Inflammatory macrophage treated with lipopolysaccharide for 1 hour (primary cell): ENCODE measurements at places on chromosomes 3 and 15.
A peak's percentile ranks its signal among the peaks of the same experiment; 100 is the strongest.

- no peak for DNase-seq
Measured at GRCh38 chr3:51779137-51779536, at the start of gene IQCF6. Gene IQCF6 (minus strand): TSS chr3:51779237. CDS start chr3:51779224, 13 bp downstream.

DNA sequence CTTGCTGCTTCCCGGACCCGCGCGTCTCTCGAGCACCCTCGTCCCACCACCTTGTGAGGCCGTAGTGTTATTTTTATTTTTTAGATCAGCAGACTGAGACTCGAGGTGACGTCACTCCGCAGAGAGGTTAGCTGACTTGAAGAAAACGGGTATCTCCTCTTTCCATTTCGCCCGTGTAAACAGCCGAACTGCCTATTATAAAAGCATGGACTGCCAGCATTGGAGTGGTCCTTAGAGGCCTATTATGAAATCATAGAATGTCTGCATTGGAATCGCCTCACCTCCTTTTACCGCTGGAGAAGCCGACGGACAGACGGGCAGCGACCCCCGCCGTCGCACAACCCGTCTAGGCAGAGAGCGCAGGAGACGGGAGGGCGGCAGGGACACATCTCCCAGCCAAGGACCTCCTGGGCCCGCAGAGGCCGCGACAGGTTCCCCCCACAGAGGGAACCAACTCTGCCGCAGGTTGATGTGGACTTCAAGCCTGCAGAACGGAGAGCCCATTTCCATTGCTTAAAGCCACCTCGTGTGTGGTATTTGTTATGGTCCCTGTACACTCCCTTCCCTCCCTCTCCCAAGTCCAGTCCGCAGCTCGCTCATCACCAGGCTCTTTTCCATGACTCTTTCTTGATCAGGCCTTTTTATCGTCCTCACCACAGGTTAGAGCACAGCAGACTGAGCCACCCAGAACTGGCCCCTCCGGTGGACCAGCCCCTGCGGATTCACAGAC, 540 bp upstream of the PPP1R2 start:
- no peak for DNase-seq

- no peak for DNase-seq
Measured at GRCh38 chr3:188792793-188793192, 379.0 kb upstream of the TPRG1 start.

DNA sequence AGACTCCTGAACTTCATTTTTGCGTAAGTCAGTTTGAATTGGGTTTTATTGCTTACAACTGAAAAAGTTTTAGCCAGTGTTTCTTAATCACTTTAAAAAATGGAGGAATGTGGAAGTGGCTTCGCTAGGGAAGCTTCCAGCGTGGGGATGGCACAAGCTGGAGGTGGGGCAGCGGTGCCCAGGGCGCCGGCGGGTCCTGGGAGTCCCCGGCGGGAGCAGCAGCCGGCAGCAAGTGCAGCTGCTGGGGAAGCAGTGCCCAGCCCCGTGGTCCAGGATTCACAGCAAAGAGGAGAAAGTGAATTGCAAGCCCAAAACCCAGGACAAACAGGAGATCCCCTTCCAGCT, 301.8 kb upstream of the PROK2 start:
- peak; percentile 78 for DNase-seq

DNA sequence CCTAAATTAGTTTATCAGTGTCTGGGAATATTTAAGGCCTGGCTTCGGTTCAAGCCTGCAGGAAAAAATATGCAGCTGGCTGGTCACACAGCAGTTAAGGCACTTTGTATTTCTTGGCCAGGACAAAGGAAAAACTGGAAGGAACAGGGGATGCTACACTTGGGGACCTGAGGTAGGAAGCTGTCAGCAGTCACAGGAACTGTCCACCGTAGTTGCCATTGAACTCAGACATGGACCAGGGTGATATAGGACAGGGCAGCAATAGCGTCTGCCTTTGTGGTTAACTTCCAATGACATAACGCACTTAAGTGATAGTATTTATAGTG, 49.1 kb downstream of the NR1D2 start:
- DNase-seq, result no peak

GRCh38 chr3:127712461-127712860, 39.7 kb downstream of the ABTB1 start:
- DNase-seq, result no peak

DNA sequence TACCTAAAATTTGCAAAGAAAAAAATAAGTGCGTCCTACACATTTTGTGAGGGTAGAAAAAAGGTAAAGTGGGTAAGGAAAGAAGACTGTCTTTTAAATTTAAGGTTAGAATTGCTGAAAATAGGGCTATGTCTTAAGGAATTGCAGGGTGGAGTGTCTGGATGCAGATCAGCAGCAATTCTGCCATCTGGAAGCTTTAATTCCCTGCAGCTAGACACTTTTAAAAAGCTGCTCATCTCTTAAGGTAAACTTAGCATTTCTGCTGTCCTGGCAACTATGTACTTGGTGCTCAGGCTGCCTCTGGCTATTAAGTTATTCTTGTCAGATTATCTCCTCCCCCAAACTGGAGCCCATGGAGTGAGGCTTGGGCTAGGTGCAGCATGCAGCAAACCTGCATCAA, 420.2 kb downstream of the SI start:
- DNase-seq, result no peak

DNA sequence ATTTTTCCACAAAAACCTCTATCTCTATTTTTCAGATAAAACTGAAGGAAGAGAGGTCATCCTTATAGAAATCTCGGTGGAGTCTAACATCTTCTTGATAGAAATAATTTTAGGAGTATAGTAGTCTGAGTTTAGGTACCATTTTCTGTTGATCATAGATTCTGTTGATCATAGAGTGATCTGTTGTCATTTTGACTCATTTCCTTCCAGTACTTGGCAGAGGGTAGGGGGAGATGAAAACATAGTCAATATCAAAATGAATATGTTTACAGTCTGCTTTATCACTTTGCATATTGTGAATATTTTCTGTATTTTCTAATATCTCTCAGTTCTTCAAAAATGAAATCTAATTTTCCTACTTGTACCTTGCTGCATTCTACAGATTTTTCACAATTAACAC, 353.4 kb downstream of the FEZF2 start:
- no peak for DNase-seq

- peak; percentile 32 for DNase-seq
Measured at GRCh38 chr15:40233727-40234577, 4.9 kb upstream of the PAK6 start.

DNA sequence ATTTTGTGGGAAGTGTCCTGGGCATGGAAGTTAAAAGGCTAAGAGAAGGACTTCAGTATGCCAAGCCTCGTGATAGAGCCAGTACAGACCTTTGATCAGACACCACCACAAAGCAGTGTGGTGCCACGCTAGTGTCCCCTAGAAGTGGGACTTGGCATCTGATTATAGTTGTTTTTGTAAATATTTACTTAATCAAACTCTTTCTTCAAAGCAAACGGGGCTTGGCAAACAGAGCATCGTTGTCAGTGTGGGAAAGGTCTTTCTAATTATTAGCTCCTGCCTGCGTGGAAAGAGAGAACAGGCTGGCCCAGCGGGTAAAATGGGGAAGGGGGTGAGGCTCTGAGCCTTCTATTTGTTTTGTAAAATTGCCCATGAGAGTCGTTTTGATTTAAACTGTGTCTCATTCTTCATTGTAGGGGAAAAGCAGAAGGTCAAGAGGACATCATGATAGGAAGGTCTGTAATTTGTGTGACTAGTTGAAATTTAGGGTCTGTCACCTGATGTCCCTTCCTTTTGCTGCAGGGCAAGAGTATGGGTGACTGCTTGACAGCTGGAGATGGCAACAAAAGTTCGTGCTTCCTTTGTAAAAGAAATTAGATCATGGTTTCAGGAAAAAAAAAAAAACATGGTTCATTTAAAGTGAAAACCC, 105.0 kb downstream of the IQCH start:
- peak; percentile 3 for DNase-seq

DNA sequence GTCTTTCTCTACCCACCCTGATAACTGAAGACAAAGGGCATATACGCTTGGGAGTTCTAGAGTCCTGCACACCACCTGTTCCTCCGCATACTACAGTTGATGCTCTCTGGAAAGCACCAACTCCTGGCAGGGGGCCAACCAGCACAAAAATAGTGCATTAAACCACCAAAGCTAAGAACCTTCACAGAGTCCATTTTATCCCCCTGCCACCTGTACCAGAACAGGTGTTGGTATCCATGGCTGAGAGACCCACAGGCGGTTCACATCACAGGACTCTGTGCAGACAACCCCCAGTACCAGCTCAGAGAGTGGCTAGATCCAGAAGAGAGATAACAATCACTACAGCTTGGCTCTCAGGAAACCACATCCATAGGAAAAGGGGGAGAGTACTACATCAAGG, 114.4 kb upstream of the POU1F1 start:
- DNase-seq, result no peak

DNA sequence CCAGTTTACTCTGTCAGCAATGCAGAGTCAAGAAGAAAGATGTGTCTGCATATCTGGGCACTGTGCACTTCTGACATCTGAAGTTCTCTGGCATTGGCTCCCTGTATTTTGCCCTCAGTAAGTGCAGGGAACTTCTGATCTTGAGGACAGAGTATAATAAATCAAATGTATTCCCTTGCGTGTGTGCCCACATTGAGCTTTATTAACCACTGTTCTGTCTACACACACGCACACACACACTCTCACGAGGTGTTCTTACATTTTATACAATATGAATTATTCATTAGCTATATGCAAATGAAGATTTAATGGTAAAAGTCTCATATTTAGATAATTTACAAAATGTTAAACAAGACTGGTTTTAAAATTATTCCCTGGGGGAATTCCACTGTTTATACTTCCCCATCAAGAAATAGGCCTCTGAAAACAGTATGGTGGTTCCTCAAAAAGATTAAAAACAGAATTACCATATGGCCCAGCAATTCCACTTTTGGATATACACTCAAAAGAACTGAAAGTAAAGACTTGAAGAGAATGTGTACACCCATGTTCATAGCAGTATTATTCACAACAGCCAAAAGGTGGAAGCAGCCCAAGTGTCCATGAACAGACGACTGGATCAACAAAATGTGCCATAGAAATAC, 24.6 kb upstream of the ANPEP start:
- DNase-seq, result peak; percentile 76

DNA sequence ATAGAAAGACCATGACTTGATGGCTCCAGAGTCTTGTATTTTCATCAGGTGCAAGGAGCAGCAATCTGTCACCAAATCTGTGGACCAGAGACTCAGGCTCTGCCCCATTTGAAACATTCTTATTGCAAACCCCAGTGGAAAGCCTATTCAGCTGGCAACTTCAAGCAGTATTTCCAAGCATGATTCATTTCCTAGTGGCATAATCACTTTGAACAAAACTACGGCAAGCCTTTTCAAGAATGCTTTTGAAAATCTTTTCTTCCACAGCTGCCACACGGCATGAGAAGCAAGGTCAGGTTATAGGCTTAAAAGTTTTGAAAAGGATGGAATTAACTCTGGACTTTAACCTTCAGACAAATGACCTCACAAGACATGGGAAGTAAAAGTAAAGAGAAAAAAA, 122.0 kb upstream of the BFSP2 start:
- no peak for DNase-seq

- no peak for DNase-seq
Measured at GRCh38 chr3:83500422-83500821, 1458.4 kb upstream of the CADM2 start.
